Inflammatory macrophage treated with lipopolysaccharide for 4 hours (primary cell): ENCODE measurements at places on chromosomes 2 and 18.

DNA sequence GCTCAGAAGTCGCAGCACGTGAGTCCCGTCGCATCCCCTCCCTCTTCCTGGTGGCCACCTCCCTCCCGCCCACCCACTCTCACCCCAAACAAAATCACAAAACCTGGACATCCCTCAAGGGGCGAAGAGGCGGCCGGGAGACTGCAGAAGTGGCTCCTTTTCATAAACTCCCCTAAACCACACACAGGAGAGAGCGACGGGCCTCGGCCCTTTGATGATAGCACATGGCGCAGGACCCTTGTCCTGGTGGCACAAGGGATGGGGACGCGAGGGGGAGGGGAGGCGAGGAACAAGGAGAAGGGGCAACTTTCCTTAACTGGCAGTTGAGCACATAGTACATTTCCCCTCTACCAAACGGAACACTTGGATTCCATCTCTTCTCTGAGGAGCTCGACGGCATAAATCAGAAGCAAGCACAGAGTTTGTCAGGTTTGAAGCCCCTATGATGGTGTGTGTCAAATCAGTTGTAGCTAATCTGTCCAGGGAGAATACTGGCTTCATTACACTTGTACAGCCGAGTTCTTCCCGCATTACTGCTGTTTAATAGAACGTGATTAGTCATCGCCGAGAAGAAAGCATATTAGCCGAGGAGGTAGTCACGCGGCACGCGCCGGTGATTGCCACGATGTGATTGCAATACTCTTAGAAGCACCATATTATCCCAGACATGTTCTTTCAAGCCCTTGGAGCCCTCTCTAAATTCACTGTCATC, 43.8 kb downstream of the GBX2 start:
- no peak for DNase-seq

DNA sequence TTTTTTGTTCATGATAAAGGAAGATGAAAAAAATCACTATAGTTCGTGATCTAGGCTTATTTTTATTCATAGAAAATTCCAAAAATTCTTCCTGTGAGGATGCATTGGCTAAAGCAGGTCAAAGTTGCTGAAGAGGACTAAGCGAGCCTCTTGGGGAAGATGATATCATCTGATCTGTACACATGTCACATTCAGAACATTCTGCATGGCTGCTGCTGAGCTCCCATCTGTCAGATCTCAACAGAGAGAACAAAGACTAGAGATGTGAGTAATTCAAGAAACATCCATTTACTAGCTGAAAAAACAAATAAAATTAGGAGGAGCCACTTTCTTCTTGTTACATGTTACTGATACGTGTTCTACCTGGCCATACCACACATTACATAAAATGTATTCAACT, 518.6 kb upstream of the FSIP2 start:
- no peak for DNase-seq

GRCh38 chr2:176105730-176106580, 1.1 kb upstream of the HOXD11 start:
- DNase-seq = no peak

- no peak for DNase-seq
Measured at GRCh38 chr2:191311-192190, 72.3 kb downstream of the SH3YL1 start.

- DNase-seq = peak; percentile 64
Measured at GRCh38 chr2:136310797-136311603, 193.1 kb upstream of the CXCR4 start.

- no peak for DNase-seq
Measured at GRCh38 chr2:102460467-102460866, 12.6 kb upstream of the SLC9A4 start.

DNA sequence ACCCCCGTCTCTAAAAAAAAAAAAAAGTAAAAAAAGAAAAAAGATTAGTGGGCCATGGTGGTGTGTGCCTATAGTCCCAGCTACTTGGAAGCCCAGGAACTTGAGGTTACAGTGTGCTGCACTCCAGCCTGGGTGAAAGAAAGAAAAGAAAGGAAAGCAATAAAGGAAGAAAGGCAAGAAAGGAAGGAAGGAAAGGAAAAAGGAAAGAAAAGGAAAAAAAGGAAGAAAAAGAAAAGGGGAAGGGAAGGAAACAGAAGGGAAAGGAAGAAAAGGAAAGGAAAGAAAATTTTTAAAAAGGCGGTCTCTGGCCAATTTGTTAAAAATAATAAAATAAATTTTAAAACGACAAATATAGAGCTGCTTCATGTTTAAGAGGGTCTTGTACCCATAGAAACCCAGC, 74.4 kb upstream of the RNU4ATAC start:
- DNase-seq = no peak

GRCh38 chr2:100880730-100881129, 60.8 kb downstream of the NPAS2 start:
- DNase-seq = no peak

- no peak for DNase-seq
Measured at GRCh38 chr2:171530378-171530777, 8.1 kb downstream of the CYBRD1 start.

DNA sequence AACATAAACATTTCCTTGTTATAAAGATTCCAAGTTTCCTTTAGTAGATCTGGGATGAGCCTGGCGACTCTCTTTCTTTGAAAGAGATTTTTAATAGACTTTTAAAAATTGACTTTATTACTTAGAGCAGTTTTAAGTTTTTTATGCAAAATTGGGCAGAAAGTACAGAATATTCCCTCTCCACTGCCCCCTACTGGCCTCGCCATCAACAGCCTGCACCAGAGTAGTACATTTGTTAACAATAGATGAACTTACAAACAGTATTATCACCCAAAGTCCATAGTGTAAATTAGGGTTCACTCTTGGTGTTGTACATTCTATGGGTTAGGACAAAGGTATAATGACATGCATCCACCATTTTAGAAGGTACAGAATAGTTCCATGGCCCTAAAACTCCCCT, 3.9 kb downstream of the MAP3K19 start:
- peak; percentile 21 for DNase-seq
